Psoas muscle (tissue), 8 donors: ENCODE measurements at places on chromosomes 4 and X. TPM values are rescaled to one million over a fixed set of nuclear protein-coding genes. Genes with fewer than 3 reads are reported as not detected.

Gene BGN
- 9.9 TPM for polyA plus RNA-seq

GRCh38 chr4:188955066-188955465 is 815.8 kb downstream of the TRIML1 start:
- H3K27me3 ChIP-seq = no peaks in the 10 kb centered on the region
- DNase-seq = no peak
- H3K4me1 ChIP-seq = no peaks in the 10 kb centered on the region

DNA sequence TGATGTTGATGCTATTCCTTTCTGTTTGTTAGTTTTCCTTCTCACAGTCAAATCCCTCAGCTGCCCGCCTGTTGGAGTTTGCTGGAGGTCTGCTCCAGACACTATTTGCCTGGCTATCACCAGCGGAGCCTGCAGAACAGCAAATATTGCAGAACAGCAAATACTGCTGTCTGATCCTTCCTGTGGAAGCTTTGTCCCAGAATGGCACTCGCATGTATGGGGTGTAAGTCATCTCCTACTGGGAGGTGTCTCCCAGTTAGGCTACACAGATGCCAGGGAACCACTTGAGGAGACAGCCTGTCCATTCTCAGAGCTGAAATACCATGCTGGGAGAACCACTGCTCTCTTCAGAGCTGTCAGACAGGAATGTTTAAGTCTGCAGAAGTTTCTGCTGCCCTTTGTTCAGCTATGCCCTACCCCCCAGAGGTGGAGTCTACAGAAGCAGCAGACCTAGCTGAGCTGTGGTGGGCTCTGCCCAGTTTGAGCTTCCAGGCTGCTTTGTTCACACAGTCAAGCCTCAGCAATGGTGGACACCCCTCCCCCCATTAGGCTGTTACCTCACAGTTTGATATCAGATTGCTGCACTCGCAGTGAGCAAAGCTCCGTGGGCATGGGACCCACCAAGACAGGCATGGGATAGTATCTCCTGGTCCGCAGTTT is 74.9 kb downstream of the SPIN3 start:
- H3K4me3 ChIP-seq = no peak overlapping the region
- no peak overlapping the region for H3K27ac ChIP-seq
- no peaks in the 10 kb centered on the region for H3K27me3 ChIP-seq
- no peaks in the 10 kb centered on the region for H3K4me1 ChIP-seq
- no peaks in the 10 kb centered on the region for H3K36me3 ChIP-seq

DNA sequence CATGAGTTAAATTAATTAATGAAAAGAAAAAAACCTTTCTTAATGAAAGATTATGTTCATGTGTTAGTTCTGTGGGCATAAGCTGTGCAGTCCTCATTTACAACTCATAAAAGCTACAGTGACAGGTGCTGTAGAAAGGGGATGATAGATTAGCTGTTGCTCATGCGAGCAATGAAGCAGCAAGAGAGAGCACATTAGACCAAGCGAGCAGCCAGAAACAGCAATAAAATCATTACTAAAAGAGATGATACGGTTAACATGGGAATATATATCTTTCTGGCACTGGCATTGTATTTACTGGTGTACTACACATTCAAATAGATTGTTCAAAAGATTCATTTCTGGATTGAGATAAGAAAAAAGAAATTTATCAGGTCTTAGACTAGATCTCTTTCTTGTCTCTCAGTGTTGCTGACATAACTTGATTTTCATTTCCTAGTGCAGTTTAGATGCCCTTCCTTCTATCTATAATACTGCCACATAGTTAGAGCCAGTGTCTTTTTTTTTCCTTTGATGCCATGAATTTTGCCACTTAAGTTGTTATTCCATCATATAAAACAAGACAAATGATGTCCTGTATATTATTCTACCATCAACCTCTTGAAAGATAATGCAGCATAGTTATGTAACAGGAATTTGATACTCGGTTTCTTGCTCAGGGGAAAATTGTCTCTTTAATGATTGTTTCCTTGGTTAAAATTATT is 164.6 kb downstream of the BANK1 start:
- no peaks in the 10 kb centered on the region for H3K36me3 ChIP-seq
- no peak overlapping the region for H3K4me3 ChIP-seq
- no peaks in the 10 kb centered on the region for H3K27me3 ChIP-seq
- no peak overlapping the region for H3K27ac ChIP-seq
- H3K4me1 ChIP-seq = no peaks in the 10 kb centered on the region

DNA sequence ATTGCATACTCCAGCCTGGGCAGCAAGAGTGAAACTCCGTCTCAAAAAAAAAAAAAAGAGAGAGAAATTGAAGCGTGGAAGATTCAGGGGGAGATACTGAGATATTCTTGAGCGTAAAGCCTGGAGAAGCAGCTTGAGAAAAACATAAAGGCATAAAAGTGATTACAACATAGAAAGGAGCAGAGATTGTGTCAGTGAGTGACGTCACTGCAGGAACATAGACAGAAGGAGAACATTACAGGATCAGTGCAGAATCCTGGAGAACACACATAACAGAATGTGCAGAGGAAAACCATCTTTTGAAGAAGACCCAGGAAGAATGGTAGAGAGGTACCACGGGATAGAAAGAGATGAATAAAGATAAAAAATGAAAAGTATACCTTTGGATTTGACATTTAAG is 147.0 kb downstream of the APBB2 start:
- no peaks in the 10 kb centered on the region for H3K4me1 ChIP-seq
- no peak overlapping the region for H3K27ac ChIP-seq
- H3K36me3 ChIP-seq = no peaks in the 10 kb centered on the region
- H3K27me3 ChIP-seq = peaks cover 4% of the 10 kb centered on the region
